ENCODE measurements at places on chromosomes 12 and 14. TPM values are rescaled to one million over a fixed set of nuclear protein-coding genes. Genes with fewer than 3 reads are reported as not detected.

The KRT6B gene
- not detected for total RNA-seq

The TMEM30B gene
- total RNA-seq, result not detected

The TROAP gene
- 35.2 TPM for total RNA-seq

The KRT7 gene
- 23.1 TPM for total RNA-seq

The PPM1H gene
- 5.2 TPM for total RNA-seq

The EFS gene
- 0.05 TPM for total RNA-seq

The DIO2 gene
- 1.5 TPM for total RNA-seq

The FOS gene
- 18.7 TPM for total RNA-seq

The SP1 gene
- total RNA-seq, result 51.7 TPM

The KLHL33 gene
- total RNA-seq, result not detected

The PCBP2 gene
- 215 TPM for total RNA-seq

The GARIN6 gene
- not detected for total RNA-seq

The PMEL gene
- 0.78 TPM for total RNA-seq

The SERPINA9 gene
- not detected for total RNA-seq

The TBX5 gene
- total RNA-seq, result not detected

The OVCH1 gene
- 0.02 TPM for total RNA-seq

The SLCO1C1 gene
- total RNA-seq, result not detected

The DBX2 gene
- total RNA-seq, result not detected

The BDKRB1 gene
- not detected for total RNA-seq

The NINJ2 gene
- total RNA-seq, result not detected

The DTX3 gene
- 22.0 TPM for total RNA-seq

The MSI1 gene
- total RNA-seq, result 0.17 TPM

The GLIPR1L1 gene
- not detected for total RNA-seq

The HOXC5 gene
- total RNA-seq, result 0.20 TPM

The TAS2R31 gene
- 2.7 TPM for total RNA-seq

The SPRING1 gene
- total RNA-seq, result 19.1 TPM

The ZBTB25 gene
- total RNA-seq, result 12.5 TPM

The RND1 gene
- total RNA-seq, result not detected

The TAS2R42 gene
- total RNA-seq, result not detected

The TMEM179 gene
- total RNA-seq, result 3.8 TPM

The REM2 gene
- 0.37 TPM for total RNA-seq

The PLEKHD1 gene
- total RNA-seq, result not detected

The C14orf180 gene
- not detected for total RNA-seq

The SERPINA1 gene
- total RNA-seq, result 0.07 TPM

The ITPR2 gene
- 5.5 TPM for total RNA-seq

The EID3 gene
- total RNA-seq, result 19.0 TPM

The RNF212B gene
- total RNA-seq, result not detected

The ABCC9 gene
- 42.3 TPM for total RNA-seq

The ASIC1 gene
- total RNA-seq, result 6.0 TPM

The ERP27 gene
- total RNA-seq, result not detected

The SFSWAP gene
- 36.6 TPM for total RNA-seq

The ZBTB1 gene
- total RNA-seq, result 32.9 TPM

The USP5 gene
- total RNA-seq, result 33.5 TPM

The AQP2 gene
- total RNA-seq, result not detected

The HDAC7 gene
- total RNA-seq, result 17.2 TPM

The CCDC38 gene
- total RNA-seq, result 0.89 TPM

The HOXC12 gene
- not detected for total RNA-seq

The OR4E2 gene
- not detected for total RNA-seq

The PAPLN gene
- 0.92 TPM for total RNA-seq

The BATF gene
- not detected for total RNA-seq

The RPS6KA5 gene
- 4.6 TPM for total RNA-seq

The LBHD2 gene
- not detected for total RNA-seq

The HOXC9 gene
- 3.8 TPM for total RNA-seq

The B3GNT4 gene
- 0.35 TPM for total RNA-seq

The TAS2R10 gene
- not detected for total RNA-seq
